ENCODE measurements at places on chromosomes 13 and 19.

DNA sequence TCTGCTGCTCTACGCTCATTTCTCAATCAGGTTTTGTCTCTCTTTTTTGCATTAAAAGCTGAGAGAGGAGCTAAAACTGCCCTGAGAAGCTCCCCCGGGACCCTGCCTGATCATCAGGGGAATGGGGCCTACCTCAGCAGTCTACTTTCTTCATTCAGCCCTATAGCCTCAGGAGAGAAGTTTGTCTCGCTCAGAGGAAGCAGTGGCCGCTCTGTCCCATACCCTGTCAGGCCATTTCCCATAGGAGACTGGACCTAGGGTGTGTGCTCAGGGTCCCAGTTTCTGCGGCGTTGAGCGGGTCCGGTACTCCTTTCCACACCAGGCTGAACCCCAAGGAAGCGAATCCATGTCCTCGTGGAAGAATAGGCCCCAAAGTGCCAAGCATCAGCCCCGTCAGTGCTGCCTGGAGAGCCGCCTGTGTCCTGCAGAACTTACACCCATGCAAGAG, 21.7 kb downstream of the UBE2L5 start:
- no peak for DNase-seq

- DNase-seq: no peak
Observed at GRCh38 chr13:45179428-45179827, 21.4 kb downstream of the KCTD4 start.

- DNase-seq: no peak
Observed at GRCh38 chr13:112066624-112067004, 335 bp upstream of the SOX1 start.

DNA sequence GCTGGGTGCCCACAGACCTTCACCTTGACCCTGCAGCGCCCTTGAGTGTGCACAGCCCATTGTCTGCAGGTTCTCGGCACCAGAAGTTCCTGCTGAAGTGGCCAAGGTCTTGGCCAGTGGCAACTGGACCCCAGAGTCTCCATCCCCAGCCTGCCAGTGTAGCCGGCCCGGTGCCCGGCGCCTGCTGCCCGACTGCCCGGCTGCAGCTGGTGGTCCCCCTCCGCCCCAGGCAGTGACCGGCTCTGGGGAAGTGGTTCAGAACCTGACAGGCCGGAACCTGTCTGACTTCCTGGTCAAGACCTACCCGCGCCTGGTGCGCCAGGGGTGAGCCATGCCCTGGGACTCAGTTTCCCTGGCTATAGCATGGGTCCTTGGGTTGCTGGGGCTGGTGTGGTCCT, 11.9 kb upstream of the ARHGAP45 start:
- DNase-seq: no peak

DNA sequence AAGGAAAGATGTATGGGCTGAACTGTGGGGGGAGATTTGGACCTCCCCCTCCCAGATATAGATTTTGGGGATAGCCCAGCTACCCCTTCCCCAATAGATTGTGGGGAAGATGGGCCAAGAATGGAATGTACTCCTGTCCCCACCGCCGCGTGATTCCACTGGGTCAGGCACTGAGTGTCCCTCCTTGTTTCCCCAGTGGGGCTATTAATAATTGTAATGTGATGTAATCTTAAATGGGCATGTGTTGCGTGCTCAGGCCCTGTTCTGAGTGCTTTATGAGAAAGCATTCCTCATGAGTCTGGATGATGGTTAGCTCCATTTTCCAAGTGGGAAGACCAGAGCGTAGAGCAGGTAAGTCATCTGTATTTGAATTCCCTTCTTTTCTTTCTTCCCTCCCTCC, 1.4 kb downstream of the PSMD8 start:
- DNase-seq: no peak

DNA sequence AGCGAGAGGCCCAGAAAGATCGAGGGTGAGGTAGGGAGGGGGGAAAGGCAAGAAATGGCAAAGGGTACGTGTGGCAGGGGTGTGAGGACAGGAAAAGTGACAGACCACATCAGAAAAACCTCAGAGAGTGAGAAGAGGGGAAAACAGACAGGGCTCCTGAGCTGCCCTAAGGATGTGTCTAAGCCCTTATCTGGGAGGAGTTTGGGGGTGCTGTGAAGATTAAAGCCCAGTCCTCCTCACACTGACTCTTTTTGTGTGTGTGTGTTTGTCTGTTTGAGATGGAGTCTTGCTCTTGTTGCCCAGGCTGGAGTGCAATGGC, 703 bp upstream of the PTH2 start:
- no peak for DNase-seq

GRCh38 chr13:100269837-100270236, 180.9 kb downstream of the PCCA start:
- DNase-seq: peak; percentile 96

GRCh38 chr19:42555801-42556200, 27.5 kb upstream of the CEACAM1 start:
- DNase-seq: peak; percentile 18

- DNase-seq: no peak
Observed at GRCh38 chr19:16400911-16401591, 70.7 kb downstream of the EPS15L1 start.

DNA sequence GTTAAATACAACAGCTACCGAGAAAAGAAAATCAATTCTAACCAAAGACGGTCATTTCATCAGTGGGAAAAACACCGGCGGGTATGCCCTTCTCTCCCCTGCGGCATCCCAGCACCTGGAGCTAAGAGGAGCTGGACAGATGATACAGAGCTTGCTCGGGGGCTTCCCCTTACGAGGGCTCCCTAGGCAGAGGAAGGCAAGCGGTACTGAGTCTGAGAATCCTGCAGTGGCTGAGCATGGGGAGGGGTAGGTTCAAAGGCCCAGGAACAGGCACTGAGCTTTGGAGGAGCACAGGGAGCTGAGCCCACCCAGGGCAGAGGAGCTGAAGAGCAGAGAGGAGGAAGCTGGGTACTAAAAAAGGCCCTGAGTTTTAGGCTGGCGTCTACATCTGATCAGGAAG, 12.7 kb downstream of the STK24 start:
- no peak for DNase-seq

GRCh38 chr13:33968520-33969507, 150.9 kb downstream of the RFC3 start:
- no peak for DNase-seq

DNA sequence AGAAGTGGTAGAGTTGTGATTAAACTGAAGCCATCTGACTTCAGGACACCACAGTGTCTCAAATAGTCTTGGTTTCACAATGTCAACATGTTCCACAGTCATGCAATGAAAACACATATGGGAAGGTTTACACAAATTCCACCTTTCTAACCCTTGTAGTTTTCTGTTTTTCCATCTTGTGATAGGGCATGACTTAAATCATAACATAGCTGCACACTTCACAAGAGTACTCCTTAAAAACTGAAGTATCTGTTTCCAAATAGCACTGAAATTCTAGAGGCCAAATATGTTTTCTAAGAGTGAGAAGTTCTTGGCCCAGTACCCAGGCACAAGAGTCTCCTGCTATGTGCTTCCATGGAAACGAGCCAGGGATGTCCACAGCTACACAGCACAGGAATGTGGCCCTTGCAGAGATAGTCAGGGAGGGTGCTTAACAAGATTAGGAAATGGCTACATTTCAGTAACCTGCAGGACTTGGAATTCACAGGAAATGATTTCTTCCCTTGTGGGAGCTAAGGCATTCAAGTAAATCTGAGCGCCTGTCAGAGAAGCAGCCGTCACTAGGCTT, 269.1 kb downstream of the NDFIP2 start:
- no peak for DNase-seq

- DNase-seq: no peak
Observed at GRCh38 chr13:94228763-94229162, 250.7 kb downstream of the DCT start.

- DNase-seq: peak; percentile 2
Observed at GRCh38 chr19:31054430-31054829, 294.8 kb downstream of the TSHZ3 start.

GRCh38 chr13:103852036-103852435, 785.8 kb upstream of the SLC10A2 start:
- DNase-seq: no peak

- DNase-seq: no peak
Observed at GRCh38 chr19:5666921-5667610, 13.2 kb downstream of the MICOS13 start.

GRCh38 chr13:32255724-32256109, 59.4 kb downstream of the ZAR1L start:
- DNase-seq: no peak

- no peak for DNase-seq
Observed at GRCh38 chr19:51027126-51027806, 850 bp upstream of the KLK11 start.

- no peak for DNase-seq
Observed at GRCh38 chr13:112248406-112248760, 127.8 kb upstream of the SPACA7 start.

- no peak for DNase-seq
Observed at GRCh38 chr13:113468029-113468428, 14.7 kb upstream of the ADPRHL1 start.

GRCh38 chr19:17406046-17406886, 836 bp upstream of the BST2 start:
- DNase-seq: peak; percentile 76

GRCh38 chr13:106425661-106426060, 109.8 kb downstream of the EFNB2 start:
- DNase-seq: no peak

DNA sequence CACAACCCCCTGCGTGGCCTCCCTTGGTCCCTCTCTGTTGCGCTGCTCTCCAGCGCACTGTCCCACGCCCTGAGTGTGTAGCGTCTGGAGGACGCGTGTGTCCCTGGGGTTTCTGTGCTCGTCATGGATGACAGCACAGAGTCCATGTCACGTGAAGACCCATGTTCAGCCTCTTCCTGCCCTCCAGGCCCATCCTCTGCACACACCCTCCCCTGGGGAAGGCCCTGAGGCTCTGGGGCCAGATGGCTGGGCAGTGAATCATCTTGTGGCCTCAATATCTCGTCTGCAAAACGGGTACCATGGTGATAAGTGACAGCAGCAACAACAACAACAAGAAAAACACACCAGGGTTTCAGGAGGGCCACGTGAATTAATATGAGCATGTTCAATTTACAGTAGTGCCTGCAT, 71.5 kb upstream of the ARHGEF7 start:
- DNase-seq: no peak

DNA sequence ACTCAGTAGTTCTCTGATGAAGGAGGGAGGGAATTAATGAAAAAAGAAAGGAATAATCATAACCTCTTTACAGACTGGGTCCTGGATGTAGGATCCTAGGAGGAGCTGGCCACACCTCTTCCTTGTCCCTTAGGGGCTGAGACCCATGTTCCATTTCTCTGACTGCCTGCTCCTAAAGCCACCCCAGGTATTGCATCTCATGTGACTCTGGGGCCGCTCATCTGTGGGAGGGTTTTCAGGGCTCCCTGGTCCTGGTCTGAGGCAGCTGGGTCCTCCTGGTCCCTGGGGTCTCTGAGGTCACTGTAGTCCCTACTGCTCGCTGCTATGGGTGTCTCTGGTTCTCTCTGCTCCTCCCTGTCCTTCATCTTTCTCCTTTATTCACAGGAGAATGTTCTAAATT, 2.9 kb downstream of the CEACAM21 start:
- DNase-seq: no peak

DNA sequence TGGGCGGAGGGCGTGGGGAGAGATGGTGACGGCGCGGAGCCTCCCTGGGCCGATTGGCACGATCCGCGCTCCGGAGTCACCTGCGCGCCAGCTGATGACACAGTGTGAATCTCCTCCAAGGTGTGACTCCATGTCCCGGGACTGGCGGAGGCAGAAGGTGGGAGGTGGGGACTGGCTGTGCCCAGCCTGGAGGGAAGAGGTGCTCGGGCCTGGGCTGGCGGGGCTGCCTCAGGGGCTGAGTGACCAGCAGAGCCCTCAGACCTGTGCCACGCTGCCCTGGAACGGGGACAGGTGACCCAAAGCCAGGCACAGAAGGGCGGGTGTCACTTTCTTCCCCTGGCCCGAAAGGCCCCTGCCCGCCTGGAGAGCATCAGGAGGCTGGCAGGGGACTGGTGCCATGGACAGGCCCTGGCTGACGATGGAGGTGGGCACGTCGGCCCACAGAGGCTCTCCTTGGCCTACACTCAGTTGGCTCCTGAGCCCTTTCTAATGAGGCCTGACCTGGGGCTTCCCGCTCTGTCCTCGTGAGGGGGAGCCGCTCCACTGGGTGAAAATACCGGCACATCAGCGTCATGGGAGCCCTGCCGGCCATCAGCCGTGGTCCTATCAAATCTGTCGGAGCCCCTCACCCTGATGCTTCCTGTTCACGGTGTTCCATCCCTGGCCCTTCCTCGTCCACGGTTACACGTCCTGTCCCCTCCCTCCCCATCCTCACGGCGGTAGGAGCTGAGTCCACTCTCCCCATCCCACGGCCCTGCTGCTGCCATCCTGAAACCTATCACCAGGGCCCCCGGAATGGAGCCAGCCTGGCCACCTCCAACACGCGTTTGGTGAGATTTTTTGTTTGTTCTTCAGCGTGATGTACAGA, 75.6 kb downstream of the SPACA7 start:
- no peak for DNase-seq

DNA sequence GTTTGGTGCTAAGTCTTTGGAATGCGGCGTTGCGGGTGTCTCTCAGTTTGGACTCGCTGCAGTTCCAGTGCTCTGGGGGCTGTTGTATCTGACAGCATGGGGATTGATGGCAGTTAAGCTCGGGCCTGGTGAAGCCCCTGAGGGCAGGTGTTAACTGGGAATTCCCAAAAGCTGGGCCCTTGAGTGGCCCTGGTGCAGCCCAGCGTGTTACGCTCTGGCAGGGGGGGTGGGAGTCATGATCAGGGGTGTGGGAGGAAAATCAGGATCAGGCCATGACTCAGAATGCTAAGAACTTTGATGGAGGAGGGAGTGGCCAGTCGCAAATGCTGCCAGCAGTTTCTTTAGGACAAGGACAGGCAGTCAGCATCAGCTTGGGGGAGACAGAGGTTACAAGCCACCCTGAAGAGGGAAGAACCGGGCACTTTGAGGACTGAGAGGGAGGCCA, 19.6 kb downstream of the AP2A1 start:
- DNase-seq: no peak

DNA sequence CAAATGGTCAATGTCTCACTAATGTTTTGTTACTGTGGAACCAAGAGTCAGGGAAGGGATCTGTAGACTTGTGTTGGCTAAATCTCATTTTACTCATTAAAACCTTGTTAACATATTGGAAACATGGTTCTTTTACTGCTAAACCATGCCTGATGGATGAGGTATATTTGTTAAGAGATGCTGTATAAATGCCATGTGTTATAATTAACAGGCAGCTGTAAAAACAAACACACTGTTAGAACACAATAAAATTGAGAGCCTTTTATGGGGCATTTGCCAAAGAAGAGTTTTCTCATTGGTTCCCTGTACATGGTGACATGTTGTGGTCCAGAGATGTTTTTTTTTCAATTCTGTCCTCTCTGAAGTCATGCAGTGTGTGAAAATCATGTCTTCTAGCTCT, 121.9 kb downstream of the ESD start:
- no peak for DNase-seq

GRCh38 chr19:7363225-7363624, 14.5 kb downstream of the ARHGEF18 start:
- DNase-seq: no peak

Measured in AML-193 (cell line).